ENCODE measurements at places on chromosomes 7 and 10.

DNA sequence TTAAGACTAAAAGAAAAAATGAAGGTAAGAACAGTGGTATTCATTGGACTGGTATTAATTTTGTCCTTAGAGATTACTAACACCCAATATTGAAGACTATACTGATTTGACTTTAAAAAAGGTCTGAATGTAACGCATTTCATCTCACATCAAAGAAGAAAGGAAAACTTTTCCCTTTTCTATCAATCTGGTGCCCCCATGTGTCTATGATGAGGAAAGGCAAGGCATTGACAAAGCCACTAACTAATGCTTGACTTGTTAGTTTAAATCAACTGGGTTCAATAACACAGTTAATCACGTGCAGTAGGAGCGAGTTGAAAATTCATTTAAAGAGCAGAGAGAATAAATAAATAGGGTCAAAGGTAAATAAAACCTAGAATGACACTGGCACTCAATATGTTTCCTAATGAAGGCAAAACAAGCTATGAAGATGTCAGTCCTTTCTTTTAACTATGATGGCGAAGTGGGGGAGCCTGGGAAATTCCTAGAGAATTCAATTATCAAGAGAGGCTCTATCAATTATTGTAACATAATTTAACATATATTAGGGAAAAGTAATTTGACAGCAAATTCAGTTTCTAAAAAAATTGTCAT lies 180.9 kb downstream of the ANK3 start:
- no peak for DNase-seq

GRCh38 chr10:1048349-1048731 lies 579 bp downstream of the IDI1 start:
- no peak for DNase-seq

DNA sequence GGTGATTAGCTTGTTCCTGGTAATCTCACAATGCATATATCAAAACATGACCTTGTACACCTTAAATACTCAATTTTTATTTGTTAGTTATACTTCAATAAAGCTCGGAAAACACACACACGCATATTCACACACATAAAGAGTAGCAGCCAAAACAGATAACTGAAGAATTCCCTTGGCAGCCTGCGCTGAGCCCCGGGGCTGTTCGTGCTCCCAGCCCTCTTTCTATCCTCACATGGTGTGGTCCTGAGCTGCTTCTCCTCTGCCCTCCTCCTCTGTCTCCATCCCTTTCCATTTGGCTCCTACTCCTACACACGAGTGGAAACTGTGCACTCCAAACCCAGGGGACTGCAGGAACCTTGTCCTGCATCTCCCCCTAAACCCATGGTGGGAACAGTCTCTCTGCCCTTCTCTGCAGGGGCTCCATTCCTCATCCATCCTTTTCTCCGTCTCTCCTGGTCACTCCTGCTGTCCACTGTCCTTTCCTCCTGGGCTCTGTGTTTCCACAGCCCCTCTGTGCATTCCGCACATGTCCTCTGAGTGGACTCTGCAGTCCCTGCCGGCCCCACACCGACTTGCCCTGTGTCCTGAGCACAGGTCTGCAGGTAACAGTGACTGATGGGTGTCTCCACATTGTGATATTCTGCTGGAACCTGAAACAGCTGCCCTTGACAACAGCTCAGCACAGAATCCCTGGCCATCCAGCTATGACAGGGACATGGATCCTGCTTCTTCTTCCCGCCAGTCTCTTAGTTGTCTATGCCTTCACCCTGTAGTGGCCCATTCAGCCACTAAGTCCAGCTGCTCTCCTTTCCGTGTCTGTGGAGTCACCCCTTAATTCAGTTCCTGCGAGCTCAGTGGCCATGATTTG lies 216.8 kb upstream of the ZNF32 start:
- peak; percentile 37 for DNase-seq

DNA sequence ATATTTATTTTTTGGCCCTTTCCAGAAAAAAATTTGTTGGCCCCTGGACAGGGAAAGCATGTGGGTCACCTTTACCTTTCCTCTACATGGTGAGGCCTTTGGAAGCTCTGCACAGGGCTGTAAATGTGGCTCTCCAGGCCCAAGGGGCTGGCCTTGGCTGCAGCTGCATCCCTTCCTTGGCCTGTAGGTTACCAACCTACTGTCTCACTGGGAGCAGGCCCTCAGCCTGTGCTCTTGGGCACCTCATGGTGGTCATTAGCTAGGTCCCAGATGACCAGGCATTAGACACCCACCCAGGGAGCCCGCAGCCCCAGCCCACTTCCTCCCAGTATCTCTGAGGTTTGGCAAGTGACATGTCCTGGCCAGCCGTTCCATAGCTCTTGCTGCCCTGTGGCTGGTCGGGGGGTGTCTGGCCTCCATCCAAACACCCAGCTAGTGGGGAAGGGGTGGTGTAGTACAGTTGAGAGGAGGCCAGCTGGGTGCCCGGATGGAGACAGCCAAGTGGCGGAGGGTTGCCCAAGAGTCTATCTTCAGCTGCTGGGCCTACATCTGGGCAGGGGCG lies 7.1 kb upstream of the CPA5 start:
- DNase-seq = no peak

DNA sequence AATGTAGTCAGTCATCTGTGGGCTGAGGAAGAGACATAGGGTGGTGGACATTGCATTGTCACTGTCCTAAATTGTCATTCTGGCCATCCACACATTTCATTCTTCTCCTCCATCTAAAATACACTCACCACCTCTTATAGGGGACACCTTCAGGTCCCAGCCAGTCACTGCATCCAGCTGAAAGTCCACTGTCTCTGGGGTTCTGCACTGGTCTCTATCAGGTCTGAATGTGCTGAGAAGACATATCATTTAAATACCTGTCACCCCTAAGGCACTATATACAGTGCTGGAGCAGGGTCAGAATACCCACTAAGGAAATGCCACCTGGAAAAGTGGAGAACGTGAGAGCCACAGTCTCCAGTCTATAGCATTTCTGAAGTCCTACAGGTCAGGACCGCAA lies 29.6 kb downstream of the SH2D4B start:
- no peak for DNase-seq

GRCh38 chr10:78506614-78507013 lies 473.0 kb downstream of the RPS24 start:
- no peak for DNase-seq

DNA sequence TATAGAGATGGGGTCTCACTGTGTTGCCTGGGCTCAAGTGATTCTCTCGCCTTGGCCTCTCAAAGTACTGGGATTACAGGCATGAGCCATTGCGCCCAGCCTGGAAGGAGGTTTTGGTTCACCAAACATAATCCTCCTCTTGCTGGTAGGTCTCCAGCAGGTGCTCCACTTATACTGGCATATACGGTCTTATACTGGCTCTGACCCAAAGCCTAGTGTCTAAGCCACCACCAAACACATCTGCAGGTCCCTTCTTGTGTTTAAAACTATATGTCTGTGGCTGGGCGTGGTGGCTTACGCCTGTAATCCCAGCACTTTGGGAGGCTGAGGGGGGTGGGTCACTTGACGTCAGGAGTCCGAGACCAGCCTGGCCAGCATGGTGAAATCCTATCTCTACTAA lies 5.4 kb downstream of the MBLAC1 start:
- DNase-seq = no peak

GRCh38 chr10:13887761-13888160 lies 301.0 kb downstream of the PRPF18 start:
- no peak for DNase-seq

DNA sequence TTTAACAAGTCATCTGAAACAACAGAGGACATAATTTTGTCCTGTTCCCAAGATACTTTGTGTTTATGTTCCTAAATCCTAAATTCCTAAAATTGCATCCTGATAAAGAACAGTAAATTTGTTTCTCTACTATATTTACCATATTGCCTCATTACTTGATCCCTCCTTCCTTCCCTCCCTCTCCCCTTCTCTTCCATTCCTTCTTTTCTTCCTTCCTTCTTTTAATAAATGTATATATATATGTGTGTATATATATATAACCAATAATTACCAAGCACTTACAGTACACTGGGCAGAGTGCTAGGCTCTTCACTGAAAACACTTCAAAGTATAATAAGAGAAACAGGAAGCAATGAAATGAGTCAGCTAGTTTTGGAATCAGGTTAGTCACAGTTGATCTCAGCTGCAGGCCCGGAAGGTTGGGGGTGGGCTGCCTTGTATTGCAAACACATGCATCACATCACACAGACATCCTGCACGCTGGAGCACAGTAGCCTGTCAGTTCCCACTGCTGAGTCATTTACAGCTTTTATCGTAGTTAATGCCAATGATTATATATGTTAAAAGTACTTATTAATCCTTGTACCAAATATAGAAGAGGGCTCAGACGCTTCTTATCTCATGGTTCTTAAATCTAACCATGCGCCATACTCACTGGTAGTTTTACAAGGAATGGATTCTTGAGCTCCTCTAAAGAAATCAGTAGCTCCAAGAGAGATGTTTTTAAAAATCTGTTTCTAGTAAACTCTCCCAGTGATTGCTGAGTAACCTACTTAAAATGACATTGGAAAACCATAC lies 551.7 kb downstream of the GRM8 start:
- peak; percentile 96 for DNase-seq

DNA sequence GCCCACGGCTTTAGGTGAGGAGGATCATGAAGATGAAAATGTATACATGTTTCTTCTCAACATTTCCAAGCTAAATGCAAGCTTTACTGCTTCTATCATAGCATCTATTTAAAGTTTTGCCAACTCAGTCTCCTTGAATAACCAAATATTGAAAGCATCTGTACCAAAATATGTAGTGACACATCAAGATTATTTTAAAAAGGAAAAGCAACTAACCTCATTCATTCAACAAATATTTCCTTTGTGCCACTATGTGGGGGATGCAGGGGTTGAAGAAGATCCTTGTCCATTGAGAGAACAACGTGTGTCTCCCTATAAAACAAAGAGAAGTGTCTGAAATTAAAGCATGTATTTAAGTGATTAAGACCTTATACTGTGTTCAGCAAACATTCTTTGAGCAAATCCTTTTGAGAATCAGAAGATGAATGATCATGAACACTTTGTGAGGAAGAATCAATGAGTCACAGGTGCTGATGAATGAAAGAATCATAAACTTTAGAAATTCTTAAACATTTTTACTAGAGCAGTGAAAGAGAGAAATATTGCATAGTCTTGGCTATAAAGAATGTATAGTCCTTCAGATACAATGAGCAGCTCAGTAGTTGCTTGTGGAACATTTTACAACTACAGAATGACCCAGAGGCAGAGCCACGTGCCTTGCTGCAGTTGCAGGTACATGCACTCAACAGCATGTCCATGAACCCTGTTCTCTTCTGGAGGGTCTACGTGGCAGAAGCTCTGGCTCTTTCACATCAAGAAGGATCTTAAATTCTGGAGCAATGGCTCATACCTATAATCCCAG lies 13.9 kb downstream of the TAS2R60 start:
- DNase-seq = no peak

DNA sequence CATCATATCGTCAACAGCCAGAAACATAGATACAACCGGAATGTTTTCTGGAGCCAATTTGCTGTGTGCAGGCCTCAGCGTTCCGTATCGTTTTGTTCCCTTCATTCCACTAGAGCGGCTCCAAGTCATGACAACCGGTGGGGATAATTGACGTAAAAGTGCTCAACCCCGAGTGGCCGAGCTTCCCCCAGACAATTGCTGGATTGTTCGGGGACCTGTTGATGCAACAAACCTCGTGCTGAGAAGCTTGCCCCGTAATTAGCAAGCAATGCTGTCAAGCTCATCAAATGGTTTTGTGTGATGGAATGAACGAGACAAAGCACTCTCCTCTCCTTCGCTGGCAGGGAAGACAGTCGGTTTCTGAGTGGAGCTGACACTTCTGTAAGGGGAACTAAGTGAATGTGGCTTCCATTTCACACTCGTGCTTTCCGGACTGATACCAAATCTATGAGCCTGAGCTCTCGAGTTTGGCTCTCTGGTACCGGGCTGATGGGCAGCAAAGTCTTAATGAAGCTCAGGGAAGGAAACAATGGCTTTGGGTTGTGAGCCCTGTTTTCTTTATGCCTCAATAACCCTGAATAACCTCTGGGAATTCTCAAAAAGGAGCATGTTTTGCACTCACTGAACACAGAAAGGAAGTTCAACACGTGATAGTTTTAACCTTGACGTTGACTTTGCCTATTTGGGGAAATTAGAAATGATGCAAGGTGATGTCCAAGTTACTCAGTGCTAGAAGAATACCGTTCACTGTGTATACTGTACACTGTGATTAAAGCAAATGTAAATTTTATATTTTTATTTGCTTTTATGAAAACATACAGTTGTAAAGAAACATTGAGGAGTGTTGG lies 220.5 kb downstream of the BAMBI start:
- peak; percentile 80 for DNase-seq

DNA sequence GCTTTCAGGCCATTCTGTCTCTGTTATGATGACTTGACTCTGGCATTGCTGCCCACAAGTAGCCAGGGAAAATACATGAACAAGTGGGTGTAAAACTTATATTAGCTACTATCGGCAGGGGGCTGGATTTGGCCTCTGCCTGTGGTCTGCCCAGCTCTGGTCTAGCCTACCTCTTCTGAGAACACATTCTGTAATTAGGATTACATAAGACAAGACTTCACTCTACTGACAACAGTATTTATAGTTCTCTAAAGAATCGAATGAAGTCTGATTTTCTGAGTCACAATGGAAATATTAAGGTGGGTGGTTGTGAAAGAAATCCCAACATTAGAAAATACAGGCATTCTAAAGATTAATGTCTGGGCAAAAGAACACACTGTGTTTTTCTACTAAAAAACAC lies 55.5 kb downstream of the DLD start:
- DNase-seq = no peak

DNA sequence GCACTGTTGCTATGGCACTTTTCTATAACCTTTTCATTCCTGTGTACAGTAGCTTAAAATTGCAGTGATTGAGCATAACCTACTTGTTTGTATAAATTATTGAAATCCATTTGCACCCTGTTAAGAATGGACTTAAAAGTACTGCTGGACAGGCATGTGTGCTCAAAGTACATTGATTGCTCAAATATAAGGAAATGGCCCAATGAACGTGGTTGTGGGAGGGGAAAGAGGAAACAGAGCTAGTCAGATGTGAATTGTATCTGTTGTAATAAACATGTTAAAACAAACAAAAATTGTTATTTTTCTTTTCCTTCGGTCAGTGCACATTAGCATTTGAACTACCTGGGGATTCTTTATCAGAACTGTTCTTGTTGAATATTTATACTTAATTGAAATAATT lies 57.1 kb upstream of the BAMBI start:
- DNase-seq = no peak

- DNase-seq = peak; percentile 94
Observed at GRCh38 chr7:95772298-95772770, at the start of gene DYNC1I1. TSS of gene DYNC1I1 (plus strand) at chr7:95772554. CDS start at chr7:95804730, 32,176 bp downstream.

- no peak for DNase-seq
Observed at GRCh38 chr10:36091007-36091406, 448.9 kb upstream of the FZD8 start.

GRCh38 chr7:52831321-52831720 lies 204.1 kb upstream of the POM121L12 start:
- no peak for DNase-seq

GRCh38 chr10:24417053-24417452 lies 208.1 kb downstream of the KIAA1217 start:
- no peak for DNase-seq

GRCh38 chr7:103073989-103074518 lies 542 bp downstream of the FBXL13 start:
- no peak for DNase-seq

All from islet precursor cell (in vitro differentiated cells).